ENCODE measurements at places on chromosomes 16 and 17.
A peak's percentile ranks its signal among the peaks of the same experiment; 100 is the strongest.

DNA sequence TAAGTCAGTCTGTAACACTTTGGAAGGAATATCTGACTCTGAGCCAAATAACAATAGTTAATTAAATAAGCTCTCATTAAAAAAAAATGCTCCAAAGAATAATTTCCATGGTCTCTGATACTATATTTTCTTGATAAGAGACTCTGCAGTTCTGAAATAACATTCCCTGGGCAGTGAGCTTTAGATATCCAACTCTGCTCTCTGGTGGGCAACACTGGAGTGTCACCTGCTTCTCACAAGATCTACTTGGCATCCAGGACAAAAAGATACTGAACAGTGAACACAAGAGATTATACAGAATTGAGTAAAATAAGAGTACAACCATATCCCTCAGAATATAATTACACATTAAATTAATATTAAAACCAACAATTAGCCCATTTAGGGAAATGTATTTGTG lies 13.7 kb downstream of the BLMH start:
- DNase-seq: no peak

- DNase-seq: peak; percentile 43
Measured at GRCh38 chr17:59620518-59621259, 994 bp downstream of the CLTC start.

- DNase-seq: no peak
Measured at GRCh38 chr16:50863644-50864144, 121.8 kb downstream of the CYLD start.

DNA sequence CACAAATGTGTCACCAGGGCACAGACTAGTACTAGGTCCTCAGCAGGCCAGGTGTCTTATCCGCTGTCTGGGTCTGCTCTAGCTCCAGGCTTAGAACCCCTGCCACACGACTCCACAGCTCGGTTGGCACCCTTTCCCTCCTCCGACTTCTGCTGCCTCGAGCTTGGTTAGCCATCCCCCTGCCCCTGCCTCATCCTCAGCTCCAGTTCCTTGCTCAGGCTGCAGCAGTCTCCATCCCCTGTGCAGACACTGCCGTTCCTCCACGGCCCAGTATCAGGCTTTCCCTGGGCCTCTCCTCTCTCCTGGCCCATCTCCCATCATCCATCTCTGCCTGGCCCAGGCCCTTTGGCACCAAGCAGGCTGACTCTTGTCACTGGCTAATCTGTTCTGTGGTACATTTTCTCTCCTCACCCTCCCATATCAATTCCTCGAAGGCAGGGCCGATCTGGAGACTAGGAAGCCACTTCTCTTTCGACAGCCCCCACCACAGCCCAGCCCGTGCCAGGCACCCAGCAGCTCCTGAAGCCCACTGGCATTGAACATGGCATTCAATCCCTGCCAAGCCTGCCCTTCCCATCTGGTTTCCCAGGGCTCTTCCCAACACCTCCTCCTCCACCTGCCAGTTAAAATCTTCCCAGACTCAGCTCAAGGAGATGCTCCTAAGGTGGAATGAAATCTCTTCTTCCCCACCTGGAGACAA lies 1.4 kb upstream of the GRN start:
- DNase-seq: no peak

- DNase-seq: no peak
Measured at GRCh38 chr16:57664662-57665025, 3.5 kb upstream of the ADGRG3 start.

DNA sequence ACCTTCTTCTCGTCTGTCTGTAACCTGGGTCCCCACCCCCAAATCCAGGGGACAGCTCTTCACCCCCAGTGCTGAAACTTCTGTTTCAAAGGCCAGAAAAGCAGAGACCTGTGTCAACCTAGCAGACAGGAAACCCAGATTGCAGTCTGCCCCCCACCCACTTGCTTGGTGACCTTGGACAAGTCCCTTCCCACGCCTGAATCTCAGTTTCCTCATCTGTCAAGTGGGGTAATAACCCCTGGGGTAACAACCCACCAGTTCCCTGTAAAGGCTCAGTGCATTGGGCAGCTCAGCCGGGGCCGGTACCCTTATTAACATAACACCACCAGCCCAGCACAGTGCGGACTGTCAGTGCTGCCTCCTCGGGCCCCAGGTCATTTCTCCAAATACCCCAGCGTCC lies 1.3 kb downstream of the STX1B start:
- DNase-seq: no peak

GRCh38 chr17:74337834-74338500 lies 11.9 kb downstream of the KIF19 start:
- DNase-seq: no peak

DNA sequence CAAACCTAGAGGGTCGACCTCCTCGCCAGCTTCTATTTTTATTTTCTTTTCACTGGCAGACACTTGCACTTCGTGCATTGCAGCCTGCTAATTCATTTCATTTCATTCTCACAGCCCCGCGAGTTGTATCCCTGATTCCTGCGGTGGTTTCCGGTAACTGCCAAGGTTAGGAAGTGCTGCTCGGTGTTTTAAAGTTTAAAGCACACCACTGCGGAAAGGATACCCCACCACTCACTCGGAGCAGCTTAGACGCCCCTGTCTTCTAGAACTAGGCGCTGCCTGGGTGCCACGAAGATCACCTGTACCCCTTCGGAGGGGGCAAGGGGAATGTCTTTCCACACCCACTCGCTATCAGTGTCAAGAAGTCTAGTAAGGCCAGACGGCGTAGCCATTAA lies 509 bp downstream of the CNEP1R1 start:
- peak; percentile 3 for DNase-seq

GRCh38 chr16:53692146-53692545 lies 11.5 kb downstream of the RPGRIP1L start:
- DNase-seq: no peak

DNA sequence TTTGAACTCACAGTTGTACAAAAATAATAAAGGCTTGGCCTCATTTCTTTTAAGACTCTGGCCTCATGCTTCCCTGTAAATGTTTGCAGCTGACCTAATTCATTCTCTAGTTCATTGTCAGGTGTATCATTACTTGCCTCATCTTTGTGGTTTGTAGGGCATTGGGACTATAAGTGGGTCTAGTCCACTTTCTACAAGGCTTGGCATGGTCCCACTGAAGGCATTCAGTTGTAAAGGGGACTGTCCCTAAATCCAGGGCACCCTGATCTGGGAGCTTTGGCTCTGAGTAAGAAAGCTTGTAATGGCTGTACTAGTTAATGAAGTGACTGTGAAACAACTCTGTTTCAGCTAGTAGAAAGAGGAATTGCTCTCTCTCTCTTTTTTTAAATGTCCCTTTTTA lies 2.7 kb downstream of the KCTD2 start:
- DNase-seq: no peak

- no peak for DNase-seq
Measured at GRCh38 chr17:67636834-67637520, 80.8 kb upstream of the NOL11 start.

- no peak for DNase-seq
Measured at GRCh38 chr17:8126491-8127066, 2.7 kb upstream of the HES7 start.

- DNase-seq: no peak
Measured at GRCh38 chr17:56897646-56898424, 16.0 kb downstream of the TRIM25 start.

- no peak for DNase-seq
Measured at GRCh38 chr17:65684631-65685030, 123.2 kb upstream of the AXIN2 start.

DNA sequence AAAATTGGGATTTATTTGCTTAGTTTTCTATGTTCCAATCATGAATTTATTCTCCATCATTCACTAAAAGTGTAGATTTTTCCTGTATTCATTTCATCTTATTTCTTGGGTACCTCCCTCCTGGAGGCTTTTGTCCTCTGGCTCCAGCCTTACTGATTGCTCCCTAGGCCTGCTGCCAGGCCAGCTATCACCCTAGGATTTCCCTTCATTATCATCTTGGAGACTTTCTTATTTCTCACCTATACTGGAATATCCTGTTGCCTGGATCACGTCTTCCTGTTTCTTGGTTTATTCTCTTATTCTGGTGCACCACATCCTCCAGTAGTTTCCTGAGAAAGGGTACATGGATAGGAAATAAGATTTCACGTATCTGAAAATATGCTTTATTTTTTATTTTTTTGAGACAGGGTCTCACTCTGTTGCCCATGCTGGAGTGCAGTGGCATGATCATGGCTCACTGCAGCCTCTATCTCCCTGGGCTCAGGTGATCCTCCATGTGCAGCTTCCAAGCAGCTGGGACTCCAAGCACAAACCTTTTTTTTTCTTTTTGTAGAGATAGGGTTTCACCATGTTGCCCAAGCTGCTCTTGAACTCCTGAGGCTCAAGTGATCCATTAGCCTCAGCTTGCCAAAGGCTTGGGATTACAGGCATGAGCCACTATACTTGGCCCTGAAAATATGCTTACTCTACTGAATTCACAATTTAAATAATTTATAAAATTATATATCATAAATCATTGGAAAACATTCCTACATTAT lies 13.3 kb upstream of the KPNB1 start:
- no peak for DNase-seq

GRCh38 chr17:16478649-16479048 lies 13.3 kb downstream of the LRRC75A start:
- DNase-seq: no peak

GRCh38 chr17:78946631-78947030 lies 21.4 kb upstream of the TIMP2 start:
- no peak for DNase-seq

DNA sequence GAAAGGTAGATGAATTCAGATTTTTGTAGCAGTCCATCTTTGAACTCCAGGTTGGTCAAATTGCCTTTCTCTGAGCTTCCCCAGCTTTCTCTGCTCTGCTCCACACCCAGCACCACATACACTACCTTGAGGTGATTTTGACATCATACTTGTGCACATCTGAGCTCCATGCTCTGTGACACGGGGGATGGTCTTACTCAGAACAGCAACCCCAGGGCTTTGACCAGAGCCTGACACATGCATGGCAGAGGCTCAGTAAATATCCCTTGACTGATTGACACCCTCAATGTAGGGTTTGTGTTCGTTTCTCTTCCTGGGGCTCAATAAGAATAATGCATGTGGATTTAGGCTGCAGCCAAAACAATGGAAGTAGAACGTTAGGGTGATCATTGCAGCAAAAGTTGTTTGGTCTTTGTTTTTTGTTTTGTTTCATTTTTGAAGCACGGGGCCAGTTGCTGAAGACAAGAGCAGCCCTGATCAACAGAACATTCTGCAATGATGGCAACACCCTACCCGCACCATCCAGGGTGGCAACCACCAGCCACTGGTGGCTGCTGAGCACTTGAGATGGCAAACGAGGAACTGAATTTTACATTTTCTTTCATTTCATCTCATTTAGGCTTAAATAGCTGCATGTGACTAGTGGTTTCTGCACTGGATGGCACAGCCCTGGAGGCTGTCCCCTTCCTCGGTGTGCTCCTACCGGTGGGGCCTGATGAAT lies 224.8 kb upstream of the TNRC6C start:
- no peak for DNase-seq

DNA sequence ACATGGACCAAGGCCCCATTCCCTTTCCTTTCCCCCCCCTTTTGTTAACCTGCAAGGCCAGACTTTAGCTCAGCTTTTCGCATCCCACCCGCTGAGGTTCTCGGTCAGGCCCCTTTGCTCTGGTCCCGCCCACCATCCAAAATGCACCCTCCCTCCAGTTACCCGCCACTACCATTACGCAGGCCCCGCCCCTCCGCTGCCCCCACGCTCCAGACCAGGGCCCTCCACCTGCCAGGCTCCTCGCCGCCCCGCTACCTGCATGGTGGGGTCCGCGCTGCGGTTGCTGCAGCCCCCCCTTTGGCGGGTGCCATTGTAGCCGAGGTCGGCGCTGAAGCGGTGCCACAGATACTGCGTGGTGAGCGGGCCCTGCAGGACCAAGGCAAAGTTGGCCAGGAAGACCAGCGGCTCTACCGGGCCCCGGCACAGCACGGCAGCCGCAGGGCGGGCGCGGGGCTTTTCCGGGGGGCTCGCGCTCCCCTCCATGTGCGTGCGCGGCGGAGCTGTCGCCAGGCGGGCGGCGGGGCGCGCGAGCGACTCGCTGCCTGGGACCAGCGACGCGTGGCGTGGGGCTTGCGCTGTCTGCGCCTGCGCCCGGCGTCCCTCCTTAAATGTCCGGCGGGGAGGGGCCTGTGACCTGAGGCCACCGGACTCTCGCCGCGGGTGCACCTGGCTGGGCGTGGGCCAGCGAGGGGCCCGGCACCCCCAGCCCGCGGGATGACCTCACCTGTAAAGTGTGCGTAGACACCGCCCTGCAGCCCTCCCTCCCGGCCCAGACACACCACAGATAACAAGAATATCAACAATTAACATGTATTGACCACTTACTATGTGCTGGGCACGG lies at the start of gene SLC46A1:
SLC46A1 (minus strand) TSS at position 581 of the 841 bp plus-strand sequence; CDS start at position 483, 98 bp downstream.
- peak; percentile 55 for DNase-seq

GRCh38 chr17:35257208-35257659 lies 14.4 kb downstream of the SLFN5 start:
- no peak for DNase-seq

DNA sequence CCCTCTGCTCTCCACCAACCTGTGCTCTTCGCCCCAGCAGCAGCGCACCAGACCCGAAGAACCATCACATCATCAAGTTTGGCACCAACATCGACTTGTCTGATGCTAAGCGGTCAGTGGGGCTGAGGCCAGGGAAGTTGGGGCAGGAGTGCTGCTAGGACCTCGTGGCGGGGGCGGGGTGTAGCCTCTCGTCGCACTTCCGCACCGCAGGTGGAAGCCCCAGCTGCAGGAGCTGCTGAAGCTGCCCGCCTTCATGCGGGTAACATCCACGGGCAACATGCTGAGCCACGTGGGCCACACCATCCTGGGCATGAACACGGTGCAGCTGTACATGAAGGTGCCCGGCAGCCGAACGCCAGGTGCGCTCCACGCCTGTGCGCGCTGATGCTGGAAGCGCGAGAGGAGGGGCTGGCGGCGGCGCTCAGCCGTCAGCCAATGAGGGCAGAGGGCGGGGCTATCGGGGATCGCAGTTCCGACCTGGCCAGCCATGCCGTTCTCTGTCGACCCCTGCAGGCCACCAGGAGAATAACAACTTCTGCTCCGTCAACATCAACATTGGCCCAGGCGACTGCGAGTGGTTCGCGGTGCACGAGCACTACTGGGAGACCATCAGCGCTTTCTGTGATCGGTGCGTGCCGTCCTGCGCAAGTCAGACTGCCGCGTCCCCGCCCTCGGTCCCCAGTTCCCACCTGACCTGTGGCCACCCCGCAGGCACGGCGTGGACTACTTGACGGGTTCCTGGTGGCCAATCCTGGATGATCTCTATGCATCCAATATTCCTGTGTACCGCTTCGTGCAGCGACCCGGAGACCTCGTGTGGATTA lies 3.2 kb upstream of the TMEM88 start:
- peak; percentile 91 for DNase-seq

DNA sequence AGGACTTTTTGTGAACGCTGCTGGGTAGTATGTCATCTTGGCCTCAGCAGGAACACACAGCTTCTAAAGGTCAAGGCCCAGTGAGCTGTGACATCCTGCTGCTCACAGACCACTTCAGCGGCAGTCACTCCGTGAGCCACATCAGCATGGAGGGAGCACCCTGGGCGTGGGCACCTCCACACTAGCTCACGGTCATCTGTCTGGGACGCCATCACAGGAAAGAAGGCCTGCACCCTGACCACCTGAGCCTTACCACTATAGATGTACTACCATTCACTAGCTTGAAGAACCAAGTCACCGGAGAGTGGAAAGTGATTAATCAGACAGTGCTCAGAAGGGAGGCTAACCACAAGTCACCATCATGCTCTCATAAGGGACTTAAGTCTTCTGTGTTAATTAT lies 3.3 kb downstream of the AXIN1 start:
- no peak for DNase-seq

- no peak for DNase-seq
Measured at GRCh38 chr16:70591615-70592014, 54.7 kb upstream of the IL34 start.

GRCh38 chr16:1859650-1860049 lies 12.3 kb downstream of the MEIOB start:
- DNase-seq: no peak

Measured in activated T-cell treated with anti-CD3 and anti-CD28 coated beads for 24 hours (primary cell).